Mesenchymal stem cell (in vitro differentiated cells and primary cell): ENCODE measurements at places on chromosomes 5 and 9.
A peak's percentile ranks its signal among the peaks of the same experiment; 100 is the strongest.

- H3K36me3 ChIP-seq = no peaks in the 10 kb centered on the region
- no peak overlapping the region for H3K27ac ChIP-seq
- H3K27me3 ChIP-seq = no peaks in the 10 kb centered on the region
- no peak overlapping the region for H3K4me3 ChIP-seq
- H3K4me1 ChIP-seq = no peaks in the 10 kb centered on the region
- no peak for DNase-seq
Observed at GRCh38 chr5:100424017-100424416, 111.2 kb upstream of the FAM174A start.

GRCh38 chr9:4286086-4286485, 13.8 kb downstream of the GLIS3 start:
- peaks cover 8% of the 10 kb centered on the region for H3K36me3 ChIP-seq
- no peaks in the 10 kb centered on the region for H3K27me3 ChIP-seq
- H3K4me3 ChIP-seq = no peak overlapping the region
- no peak overlapping the region for H3K27ac ChIP-seq
- peaks cover 5% of the 10 kb centered on the region for H3K4me1 ChIP-seq

DNA sequence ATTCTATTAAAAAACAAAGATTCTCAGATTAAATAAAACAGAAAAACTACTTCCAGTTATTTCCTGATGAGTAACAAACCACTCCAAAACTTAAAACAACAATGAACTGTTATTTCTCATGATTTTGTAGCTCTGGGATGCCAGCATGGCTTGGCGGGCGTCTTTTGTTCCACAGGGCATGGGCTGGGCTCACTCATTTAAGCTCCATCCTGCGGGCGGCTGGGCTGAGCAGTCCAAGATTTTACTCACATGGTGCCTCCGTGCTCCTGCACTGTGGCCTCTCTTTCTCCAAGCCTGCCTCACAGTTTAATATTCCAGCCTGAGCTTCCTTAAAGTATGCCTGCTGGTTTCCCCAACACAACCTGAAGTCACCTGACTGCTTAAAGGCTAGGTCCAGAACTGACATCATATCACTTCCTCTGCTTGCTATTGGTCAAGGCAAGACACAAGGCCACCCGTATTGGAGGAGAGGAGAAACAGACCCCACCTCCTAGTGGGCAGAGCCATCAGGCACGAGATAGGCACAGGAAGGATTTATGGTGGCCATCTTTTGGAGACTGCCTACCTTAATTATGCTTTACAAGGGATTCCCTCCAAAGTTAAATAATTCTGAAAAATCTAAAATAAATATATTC, 41.6 kb upstream of the ZBTB43 start:
- no peaks in the 10 kb centered on the region for H3K36me3 ChIP-seq
- peaks cover 21% of the 10 kb centered on the region for H3K27me3 ChIP-seq
- H3K4me1 ChIP-seq = no peaks in the 10 kb centered on the region
- DNase-seq = no peak
- no peak overlapping the region for H3K4me3 ChIP-seq

DNA sequence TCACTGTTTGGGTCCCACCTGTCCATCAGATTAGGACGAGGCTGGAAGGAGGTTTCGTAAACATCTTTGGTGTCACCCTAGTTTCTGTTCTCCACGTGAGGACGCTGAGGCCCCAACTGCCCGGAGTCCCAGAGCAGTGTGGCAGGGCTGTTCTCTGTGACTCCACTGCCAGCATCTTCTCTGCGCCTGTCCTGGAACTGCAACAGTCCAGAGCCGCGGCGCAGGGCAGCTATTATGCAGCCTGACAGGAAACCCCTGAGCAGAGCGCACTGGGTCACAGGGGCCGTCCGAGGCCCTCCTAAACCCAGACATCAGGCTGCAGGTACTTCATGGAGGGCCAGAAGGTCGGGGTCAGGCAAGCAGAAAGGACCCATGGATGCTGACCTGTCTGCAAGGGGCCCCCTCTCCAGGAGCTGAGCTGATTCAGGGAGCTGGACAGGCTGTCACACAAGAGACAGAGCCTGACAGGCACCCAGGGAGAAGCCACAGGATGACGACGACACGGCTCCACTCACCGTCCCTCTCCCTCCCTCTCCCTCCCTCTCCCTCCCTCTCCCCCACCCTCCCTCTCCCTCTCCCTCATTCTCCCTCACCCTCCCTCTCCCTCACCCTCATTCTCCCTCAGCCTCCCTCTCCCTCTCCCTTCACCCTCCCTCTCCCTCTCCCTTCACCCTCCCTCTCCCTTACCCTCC, 31.7 kb downstream of the DBH start:
- H3K4me1 ChIP-seq = peaks cover 2% of the 10 kb centered on the region
- H3K27me3 ChIP-seq = peaks cover 32% of the 10 kb centered on the region
- H3K36me3 ChIP-seq = no peaks in the 10 kb centered on the region

DNA sequence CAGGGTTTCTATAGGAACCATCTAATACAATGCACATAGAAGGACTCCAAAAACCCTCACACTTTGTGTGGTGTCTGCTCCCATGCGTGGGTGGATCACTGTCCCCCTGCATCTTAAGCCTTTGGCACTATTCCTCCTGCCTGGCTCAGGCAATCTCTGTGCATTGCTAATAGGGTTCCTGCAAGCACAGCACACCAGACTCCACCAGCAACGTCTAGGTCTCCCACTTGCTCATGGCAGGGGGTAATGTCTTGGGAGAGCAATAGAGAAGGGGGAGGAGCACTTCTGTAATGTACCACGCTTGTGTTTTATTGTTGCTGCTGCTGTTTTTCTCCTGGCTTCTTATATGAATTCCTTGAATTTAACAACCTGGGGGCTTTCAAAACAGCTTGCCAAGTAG, 182.6 kb upstream of the GLRA1 start:
- no peaks in the 10 kb centered on the region for H3K36me3 ChIP-seq
- no peak for DNase-seq
- no peak overlapping the region for H3K27ac ChIP-seq
- no peaks in the 10 kb centered on the region for H3K4me1 ChIP-seq
- H3K27me3 ChIP-seq = no peaks in the 10 kb centered on the region

GRCh38 chr9:80435591-80435990, 863.8 kb downstream of the TLE4 start:
- no peaks in the 10 kb centered on the region for H3K27me3 ChIP-seq
- H3K4me3 ChIP-seq = no peak overlapping the region
- H3K27ac ChIP-seq = no peak overlapping the region
- no peaks in the 10 kb centered on the region for H3K36me3 ChIP-seq
- H3K4me1 ChIP-seq = no peaks in the 10 kb centered on the region

DNA sequence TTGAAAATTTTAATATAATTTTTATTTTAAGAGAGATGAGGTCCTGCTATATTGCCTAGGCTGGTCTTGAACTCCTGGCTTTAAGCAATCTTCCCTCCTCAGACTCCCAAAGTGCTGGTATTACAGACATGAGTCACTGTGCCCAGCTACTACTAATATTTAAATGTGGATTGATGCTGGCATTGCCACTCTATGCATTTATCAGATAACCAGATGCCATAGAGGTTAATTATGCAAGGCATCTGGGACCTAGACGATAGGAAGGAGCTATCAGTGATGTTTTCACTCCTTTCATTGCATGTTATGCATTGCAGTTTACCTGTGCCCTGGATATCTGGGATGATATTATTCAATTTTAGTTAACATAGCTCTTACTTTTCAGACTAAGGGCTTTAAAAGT, 127.0 kb downstream of the RPS23 start:
- no peak for DNase-seq
- H3K36me3 ChIP-seq = no peaks in the 10 kb centered on the region
- H3K27me3 ChIP-seq = no peaks in the 10 kb centered on the region

DNA sequence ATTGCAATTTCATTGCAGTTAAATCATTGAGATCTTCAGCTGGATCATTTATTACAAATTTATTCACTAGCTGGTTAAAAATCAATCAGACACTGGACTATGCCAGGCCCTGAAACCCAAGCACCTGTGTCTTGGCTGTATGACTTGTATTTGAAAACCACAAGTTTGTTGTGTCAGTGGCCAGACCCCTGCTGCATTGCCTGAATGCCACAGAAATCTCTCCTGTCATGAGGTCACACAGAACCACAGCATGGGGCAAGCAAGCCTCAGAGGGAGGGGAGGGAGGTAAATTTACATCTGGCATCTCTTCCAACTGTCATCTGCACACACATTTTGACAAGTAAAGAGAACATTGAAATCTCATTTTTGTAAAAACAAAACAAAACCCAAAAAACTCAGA, 90.0 kb downstream of the ARRDC3 start:
- DNase-seq = peak; percentile 51
- H3K36me3 ChIP-seq = no peaks in the 10 kb centered on the region
- no peaks in the 10 kb centered on the region for H3K27me3 ChIP-seq
- peaks cover 11% of the 10 kb centered on the region for H3K4me1 ChIP-seq

DNA sequence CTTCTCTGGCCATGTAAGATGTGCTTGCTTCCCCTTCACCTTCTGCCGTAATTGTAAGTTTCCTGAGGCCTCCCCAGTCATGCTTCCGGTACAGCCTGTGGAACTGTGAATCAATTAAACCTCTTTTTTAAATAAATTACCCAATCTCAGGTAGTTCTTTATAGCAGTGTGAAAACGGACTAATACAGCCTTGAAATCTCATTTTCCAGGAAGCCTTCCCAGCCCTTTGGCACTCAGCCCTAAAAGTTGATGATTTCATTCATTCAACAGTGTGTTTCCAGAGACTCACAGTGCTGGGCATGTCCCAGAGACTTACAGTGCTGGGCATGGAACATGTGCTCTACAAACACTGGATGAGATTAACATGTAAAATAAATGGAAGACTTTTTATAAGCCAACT, 135.8 kb downstream of the DCP2 start:
- DNase-seq = no peak
- no peaks in the 10 kb centered on the region for H3K27me3 ChIP-seq
- peak overlapping the region; percentile 4 for H3K4me3 ChIP-seq
- H3K4me1 ChIP-seq = no peaks in the 10 kb centered on the region
- H3K36me3 ChIP-seq = peaks cover 6% of the 10 kb centered on the region

- H3K4me3 ChIP-seq = no peak overlapping the region
- no peak overlapping the region for H3K27ac ChIP-seq
- DNase-seq = no peak
- H3K4me1 ChIP-seq = no peaks in the 10 kb centered on the region
- no peaks in the 10 kb centered on the region for H3K36me3 ChIP-seq
Observed at GRCh38 chr5:156015137-156015536, 311.8 kb upstream of the SGCD start.

DNA sequence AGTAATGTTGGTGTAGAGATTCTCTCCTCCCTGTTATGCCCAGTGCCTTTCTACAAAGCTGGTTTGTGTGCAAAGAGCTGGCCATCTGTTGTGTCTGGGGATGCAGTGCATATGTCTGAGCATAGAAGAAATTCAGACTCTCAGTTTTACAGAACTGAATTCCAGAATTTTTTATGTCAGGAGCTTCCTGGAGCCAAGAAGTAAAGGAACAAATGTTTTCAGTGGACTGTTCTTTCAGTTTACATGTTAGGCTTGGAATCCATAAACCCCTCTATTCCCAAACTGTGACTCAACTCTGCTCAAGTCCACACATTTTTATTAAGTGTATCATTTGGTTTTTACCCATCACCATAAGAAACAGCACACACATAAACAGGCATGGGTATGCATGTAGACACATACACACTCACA, 366.0 kb downstream of the BRINP1 start:
- H3K4me1 ChIP-seq = peaks cover 1% of the 10 kb centered on the region
- H3K36me3 ChIP-seq = no peaks in the 10 kb centered on the region
- peak overlapping the region; percentile 98 for H3K27ac ChIP-seq
- H3K4me3 ChIP-seq = no peak overlapping the region

DNA sequence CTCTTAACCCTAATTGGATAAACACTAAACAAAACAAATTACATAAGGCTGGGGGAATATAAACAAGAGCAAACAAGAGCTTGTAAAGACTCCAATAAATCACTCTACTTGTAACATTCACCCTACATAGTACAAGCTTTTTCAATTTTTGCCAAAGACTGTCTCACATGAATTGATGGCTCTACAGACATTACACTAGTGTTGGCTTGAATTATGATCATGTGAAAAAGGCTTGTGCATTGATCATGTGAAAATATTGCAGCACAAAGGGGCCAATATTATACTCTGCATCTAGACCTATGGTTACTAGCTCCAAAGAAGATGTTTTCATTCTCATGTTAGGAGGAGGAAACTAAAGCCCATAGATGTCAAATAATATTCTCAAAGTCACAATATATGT, 212.6 kb downstream of the MCTP1 start:
- H3K27me3 ChIP-seq = no peaks in the 10 kb centered on the region
- peaks cover 1% of the 10 kb centered on the region for H3K4me1 ChIP-seq
- no peak overlapping the region for H3K27ac ChIP-seq
- DNase-seq = peak; percentile 51

DNA sequence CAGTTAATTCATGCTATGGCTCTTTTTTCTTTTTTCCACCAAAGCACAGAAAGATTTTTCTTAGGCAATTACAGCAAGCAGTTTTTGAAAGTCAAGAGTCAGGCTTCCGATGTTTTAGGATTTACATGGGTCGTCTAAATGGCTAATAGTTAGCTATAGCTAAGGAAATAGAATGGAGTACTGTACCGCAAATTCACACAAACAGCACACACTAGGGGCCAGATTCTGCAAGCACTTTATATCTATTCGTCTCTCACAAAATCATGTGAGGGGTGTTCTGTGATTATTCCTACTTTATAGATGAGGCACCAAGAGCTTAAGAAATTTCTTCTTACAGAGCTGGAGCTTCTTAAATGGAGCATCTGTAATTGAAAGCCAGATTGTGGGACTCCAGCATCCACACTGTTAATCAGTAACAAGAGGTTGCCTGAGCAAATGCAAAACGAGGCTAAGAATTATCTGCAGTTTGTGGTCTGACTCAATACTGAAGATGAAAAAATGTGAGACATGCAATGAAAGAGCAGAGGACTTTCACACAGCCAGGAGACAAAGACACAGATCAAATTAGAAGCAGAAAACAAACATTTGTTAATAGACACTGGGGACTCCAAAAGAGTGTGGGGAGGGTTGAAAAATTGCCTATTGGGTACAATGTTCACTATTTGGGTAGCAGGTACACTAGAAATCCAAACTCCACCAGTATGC, 62.7 kb upstream of the CTXN3 start:
- DNase-seq = no peak
- H3K4me3 ChIP-seq = no peak overlapping the region
- peaks cover 6% of the 10 kb centered on the region for H3K4me1 ChIP-seq
- H3K27ac ChIP-seq = peak overlapping the region; percentile 90
- H3K27me3 ChIP-seq = no peaks in the 10 kb centered on the region
- no peaks in the 10 kb centered on the region for H3K36me3 ChIP-seq

GRCh38 chr9:88007291-88007650, 32.9 kb upstream of the CDK20 start:
- H3K36me3 ChIP-seq = no peaks in the 10 kb centered on the region
- DNase-seq = no peak
- no peaks in the 10 kb centered on the region for H3K27me3 ChIP-seq
- no peak overlapping the region for H3K4me3 ChIP-seq
- peaks cover 2% of the 10 kb centered on the region for H3K4me1 ChIP-seq
- no peak overlapping the region for H3K27ac ChIP-seq
